ENCODE measurements at places on chromosomes 2 and 18.

DNA sequence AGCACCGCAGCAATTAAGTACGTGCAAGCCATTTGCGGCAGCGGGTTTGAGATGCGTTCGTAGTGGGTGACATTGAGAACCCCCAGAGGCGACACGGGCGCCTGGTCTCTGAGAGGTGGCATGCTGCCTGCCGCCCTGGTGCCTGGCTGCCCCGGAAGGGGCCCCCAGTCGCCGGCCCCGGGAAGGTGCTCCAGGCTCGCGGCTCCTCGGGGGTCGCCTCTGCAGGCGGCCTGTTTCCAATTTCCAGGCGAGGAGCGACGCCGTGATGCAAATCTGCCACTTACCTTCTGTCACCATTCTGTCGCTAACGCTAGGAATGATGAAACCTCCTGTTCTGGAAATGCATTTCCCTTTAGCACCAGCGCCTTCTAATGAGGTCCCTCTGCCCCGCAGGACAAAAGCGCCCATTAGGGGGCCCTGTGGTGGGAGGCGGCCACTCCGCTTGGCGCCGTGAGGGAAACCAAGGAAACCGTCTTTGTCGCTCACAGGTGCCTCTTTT is 13.0 kb downstream of the KIF5C start:
- no peak for DNase-seq

DNA sequence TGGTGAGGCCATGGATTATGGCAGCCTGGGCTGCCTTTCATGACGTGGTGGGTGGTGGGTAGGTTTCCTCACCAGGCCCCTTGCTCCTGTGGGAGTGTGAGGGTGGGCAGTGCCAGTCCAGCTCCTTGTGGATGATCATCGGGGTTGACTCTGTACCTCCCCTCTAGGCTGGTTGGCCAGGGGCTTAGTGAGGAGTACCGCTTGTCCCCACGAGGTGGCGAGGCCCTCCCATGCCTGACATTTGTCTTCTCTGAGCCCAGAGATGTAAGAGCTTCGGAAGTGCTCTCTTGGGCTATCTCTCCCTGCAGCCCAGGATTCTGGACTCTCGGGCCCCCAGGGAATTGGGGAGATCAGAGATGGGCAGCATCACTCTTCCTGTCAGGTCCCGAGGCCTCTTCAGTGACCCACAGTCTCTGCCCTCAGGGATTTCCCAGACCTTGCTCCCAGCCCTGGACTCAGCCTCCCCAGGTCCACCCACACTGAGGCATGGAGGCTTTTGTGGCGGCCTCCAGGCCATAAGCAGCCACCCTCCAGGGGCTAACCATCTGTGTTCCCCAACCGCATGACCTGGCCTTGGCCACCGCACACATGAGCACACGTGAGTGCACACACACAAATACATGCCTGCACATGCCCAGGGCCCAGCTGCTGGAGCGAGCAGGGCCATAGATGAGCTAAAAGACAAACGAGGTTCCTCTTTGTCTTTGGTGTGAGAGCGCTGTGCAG is 6.5 kb downstream of the SPR start:
- peak; percentile 74 for DNase-seq

GRCh38 chr2:221465776-221466175 is 106.3 kb downstream of the EPHA4 start:
- peak; percentile 43 for DNase-seq

DNA sequence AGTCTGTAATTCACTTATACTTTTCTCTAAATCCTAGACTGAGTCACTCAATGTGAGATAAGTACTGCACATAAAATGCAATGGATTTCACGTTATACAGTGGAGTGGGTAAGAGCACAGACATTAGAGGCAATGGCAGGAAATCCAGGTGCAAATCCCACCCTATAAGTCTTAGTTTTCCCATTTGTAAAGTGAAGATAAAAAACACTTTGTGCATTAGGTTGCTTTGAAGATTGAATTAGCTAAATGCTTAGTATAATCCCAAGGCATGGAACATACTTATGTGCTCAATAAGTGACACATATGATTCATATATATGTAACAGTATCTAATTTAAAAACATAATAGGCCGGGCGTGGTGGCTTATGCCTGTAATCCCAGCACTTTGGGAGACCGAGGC is 10.5 kb downstream of the ACTG2 start:
- DNase-seq, result no peak

- no peak for DNase-seq
Observed at GRCh38 chr18:63585988-63586387, 1.2 kb upstream of the SERPINB13 start.

Measured in KBM-7 (cell line).